Left lung (tissue), 14 donors: ENCODE measurements at places on chromosomes 5 and 9. TPM values are rescaled to one million over a fixed set of nuclear protein-coding genes. Genes with fewer than 3 reads are reported as not detected.

DNA sequence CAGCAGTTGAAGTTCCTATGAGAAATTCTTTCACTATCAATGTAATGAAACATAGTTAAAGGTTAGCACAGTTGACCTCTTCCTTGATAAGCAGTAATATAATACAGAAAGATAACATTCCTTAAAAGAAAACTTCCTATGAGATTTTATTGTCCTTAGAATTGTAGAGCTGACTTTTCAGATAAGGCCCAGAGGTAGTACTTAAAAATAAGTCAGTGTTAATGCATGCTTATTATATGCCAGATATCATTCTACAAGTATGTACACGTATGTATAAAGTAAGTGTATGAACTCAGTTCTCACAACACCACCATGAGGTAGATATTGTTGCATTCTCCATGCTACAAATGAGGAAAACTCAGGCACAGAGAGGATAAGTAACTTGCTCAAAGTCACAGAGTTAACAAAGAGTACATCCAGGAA, 15.3 kb downstream of the AP3S1 start:
- H3K27me3 ChIP-seq, result no peaks in the 10 kb centered on the region
- H3K36me3 ChIP-seq, result no peaks in the 10 kb centered on the region
- peaks cover 40% of the 10 kb centered on the region for H3K4me1 ChIP-seq
- DNase-seq, result no peak
- no peak overlapping the region for H3K27ac ChIP-seq

GRCh38 chr5:84623019-84623418, 238.3 kb upstream of the EDIL3 start:
- no peaks in the 10 kb centered on the region for H3K4me1 ChIP-seq
- H3K27ac ChIP-seq, result no peak overlapping the region
- H3K4me3 ChIP-seq, result no peak overlapping the region

DNA sequence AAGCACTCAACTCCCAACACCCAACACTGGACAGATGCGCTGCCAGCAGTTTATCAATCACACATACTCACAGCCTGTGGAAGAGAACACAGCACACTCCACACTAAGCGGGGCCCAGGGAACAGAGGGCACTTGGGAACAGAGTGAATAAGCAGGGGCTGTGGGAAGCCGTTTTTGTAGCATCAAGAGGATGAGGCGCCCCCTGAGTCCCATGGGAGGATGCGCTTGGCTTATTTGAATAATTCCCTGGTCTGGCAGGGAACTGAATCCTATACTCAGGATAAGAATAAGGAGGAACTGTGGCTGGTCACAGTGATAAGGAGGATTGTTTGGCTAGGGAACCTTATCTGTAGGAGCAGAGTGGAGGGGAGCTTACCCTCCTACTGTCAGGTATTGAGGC, 96.1 kb upstream of the DNAH5 start:
- no peaks in the 10 kb centered on the region for H3K27me3 ChIP-seq
- DNase-seq, result no peak
- no peaks in the 10 kb centered on the region for H3K36me3 ChIP-seq

DNA sequence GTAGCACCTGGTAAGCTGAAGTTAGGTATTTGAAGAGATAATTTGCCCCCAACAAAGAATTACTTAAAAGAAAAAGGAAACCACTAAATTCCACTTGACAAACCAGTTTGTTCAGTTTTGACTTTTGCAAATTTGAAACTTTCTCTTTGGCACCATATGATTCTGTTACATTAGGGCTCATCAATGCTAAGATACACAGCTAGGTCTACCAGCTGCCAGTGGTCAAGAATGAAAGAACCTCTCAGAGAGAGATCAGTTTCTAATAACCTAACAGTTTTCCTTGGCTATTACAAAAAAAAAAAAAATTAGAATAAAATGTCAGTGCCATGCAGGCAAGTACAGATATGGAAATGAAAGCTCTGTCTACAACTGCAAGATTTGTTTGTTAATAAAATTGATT, 92.3 kb downstream of the CAAP1 start:
- H3K4me3 ChIP-seq, result no peak overlapping the region
- no peaks in the 10 kb centered on the region for H3K36me3 ChIP-seq
- no peaks in the 10 kb centered on the region for H3K27me3 ChIP-seq
- no peaks in the 10 kb centered on the region for H3K4me1 ChIP-seq

DNA sequence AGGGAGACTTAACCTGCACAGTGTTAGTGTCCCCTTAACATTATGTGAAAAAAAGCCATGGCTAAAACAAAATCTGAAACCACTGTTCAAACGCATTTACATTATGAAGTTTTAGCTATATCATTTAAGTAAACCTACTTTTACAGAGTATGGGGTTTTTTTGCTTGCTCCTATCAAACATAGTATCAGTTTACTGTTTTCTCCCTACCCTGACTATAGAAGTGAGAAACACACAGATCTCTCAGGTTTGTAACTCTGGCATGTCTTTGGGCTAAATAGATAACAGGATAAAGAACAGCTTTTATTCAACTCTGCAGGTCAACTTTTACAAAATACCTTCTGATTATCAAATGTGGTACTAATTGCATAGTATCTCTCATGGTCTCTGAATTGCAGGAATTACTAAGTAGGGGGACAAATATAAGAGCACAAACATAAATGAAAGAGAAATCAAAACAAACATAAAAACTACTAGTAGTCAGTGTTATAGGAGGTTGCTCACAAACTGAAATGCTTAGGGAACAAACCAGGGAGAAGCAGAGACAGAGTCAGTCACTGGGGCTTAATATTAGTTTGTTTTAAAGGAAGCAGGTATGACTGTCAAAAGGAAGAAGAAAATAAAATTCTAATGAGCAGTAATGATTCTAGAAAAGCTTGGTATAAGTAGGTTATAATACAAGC, 155.8 kb downstream of the MLLT3 start:
- no peak overlapping the region for H3K27ac ChIP-seq
- H3K36me3 ChIP-seq, result no peaks in the 10 kb centered on the region
- H3K4me1 ChIP-seq, result no peaks in the 10 kb centered on the region
- DNase-seq, result no peak
- no peak overlapping the region for H3K4me3 ChIP-seq
- H3K27me3 ChIP-seq, result no peaks in the 10 kb centered on the region

DNA sequence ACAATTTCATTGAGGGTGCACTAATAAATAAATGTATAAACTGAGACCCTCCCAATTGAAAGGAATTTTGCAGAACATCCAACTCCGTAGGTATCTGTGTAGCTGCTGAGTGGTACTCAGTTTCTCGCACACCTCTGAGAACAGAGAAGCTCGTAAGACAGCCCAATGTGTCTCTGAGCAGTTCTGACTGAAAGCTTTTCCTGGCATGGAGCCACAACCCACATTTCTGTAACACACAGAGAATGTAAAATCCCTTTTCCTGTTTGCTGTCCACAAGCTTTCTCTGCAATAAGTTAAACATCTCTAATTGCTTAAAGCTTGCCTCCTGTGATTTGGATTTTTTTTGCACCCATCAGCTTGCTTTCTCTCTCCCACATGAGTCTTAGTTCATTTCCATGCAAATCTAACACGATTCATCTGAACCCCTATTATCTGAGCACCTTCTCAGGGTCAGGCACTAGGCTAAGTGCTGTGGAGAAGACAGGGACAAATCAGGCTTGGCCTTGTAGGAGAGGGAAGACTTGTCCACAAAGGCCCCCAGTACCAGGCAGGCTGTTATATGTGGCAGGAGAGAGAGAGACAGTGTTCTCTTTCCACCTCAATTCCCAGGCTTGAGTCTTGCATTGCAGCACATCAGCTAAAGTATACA, 44.2 kb upstream of the COL15A1 start:
- DNase-seq, result no peak
- no peaks in the 10 kb centered on the region for H3K4me1 ChIP-seq
- no peak overlapping the region for H3K4me3 ChIP-seq
- no peaks in the 10 kb centered on the region for H3K36me3 ChIP-seq

DNA sequence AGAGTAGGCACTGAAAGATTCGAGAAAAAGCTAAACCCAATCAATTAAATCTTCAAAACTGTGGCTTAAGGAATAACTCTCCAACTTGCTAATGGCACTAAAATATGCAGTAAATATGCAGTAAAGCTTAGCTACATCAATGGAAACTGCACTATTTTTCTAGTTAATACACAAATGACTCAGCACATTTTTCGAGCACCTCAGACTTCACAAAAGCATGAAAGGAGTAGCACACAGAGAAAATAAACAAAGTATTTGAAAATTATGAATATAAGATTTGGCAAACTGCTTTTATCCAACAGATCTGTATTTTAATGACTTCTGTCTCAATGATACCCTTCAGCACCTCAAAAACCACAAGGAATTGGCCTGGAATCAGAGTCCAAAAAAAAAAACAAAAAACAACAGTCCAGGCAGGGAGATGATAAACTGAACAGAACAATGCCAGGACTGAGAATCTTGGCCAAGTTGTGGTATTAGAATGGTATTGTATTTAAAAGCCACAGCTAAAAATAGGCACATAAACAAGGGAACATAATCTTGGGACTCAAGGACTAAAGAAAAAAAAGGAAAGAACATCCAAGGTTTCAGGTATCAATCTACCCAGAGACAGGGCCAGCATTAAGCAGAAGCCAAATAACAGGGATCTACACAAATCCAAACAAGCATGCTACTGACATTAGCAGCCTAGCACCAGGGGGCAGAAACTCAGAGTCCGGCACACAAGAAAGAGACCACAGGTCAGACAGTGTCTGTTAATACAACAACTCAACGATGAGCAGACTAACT, 21.4 kb downstream of the TMEM245 start:
- H3K36me3 ChIP-seq, result peaks cover 5% of the 10 kb centered on the region
- H3K27me3 ChIP-seq, result no peaks in the 10 kb centered on the region
- DNase-seq, result no peak
- no peak overlapping the region for H3K4me3 ChIP-seq
- peak overlapping the region; percentile 38 for H3K27ac ChIP-seq
- peaks cover 54% of the 10 kb centered on the region for H3K4me1 ChIP-seq

DNA sequence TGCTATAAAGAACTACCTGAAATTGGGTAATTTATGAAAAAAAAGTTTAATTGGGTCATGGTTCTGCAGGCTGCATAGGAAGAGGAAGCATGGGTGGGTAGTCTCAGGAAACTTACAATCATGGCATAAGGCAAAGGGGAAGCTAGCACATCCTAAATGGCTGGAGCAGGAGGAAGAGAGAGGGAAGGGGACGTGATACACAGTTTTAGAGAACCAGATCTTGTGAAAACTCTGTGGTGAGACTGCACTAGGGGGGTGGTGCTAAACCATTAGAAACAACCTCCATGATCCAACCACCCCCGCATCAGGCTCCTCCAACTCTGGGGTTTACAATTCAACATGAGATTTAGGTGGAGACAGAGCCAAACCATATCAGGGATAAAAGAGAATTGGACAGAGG, 624.2 kb downstream of the PRR16 start:
- DNase-seq, result no peak
- no peaks in the 10 kb centered on the region for H3K4me1 ChIP-seq
- H3K27ac ChIP-seq, result no peak overlapping the region
- no peak overlapping the region for H3K4me3 ChIP-seq

DNA sequence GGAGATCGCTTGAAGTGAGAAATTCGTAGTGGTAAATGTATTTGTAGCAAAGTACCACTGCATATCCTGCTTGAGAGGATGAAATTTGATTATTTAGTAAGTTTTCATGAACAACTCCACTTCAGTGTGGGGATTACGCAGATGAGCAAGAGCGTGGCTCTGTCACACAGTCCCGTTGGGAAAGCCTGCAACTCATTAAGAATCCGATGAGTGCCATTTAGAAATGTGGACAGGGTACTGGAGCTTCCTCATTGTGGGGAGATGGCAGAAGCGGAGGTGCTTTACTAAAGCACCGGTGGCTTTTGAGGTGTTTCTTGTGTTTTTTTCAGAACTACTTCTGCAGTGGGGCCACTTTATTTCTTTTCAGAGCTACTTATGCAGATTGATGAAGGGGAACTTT, 1.4 kb downstream of the TJP2 start:
- H3K4me3 ChIP-seq, result peak overlapping the region; percentile 56
- no peak for DNase-seq
- peak overlapping the region; percentile 75 for H3K27ac ChIP-seq
- no peaks in the 10 kb centered on the region for H3K36me3 ChIP-seq
- peaks cover 86% of the 10 kb centered on the region for H3K4me1 ChIP-seq
- no peaks in the 10 kb centered on the region for H3K27me3 ChIP-seq

DNA sequence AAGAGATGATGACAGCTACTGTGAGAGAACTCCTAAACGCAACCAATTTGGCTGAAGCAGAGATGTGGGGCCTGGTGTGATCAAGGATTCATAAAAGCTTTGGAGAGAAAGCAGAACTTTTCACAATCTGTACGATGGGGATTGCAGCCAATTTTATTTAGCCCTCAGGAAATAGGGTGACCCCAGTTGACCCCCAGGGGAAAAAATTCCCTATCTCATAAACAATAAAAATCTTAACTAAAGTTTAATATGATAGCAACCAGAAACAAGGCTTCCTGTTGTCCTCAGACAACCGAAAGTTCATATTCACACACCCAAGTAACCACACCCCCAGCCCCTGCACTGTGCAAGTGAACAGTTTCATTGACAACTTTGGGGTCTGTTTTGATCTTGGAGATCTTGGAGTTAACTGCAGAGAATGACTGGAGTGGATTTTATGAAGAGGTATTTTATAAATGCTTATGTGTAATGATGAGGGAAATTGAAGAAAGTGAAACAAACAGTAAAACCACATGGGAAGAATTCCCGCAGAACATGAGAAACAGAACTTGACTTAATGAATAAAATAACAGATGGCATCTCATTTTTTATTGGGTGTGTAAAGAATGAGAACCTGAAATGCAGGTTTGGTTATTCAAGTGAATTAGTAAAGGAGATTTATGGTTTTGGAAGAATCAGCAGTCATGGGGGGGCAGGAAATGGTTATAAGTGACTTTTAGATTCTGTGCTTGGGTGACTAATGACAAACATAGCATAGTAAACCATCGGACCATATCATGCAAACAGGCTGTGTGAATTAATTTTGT, 94.5 kb downstream of the PDE4D start:
- peaks cover 11% of the 10 kb centered on the region for H3K4me1 ChIP-seq
- no peaks in the 10 kb centered on the region for H3K36me3 ChIP-seq
- H3K27me3 ChIP-seq, result no peaks in the 10 kb centered on the region
- no peak overlapping the region for H3K4me3 ChIP-seq

- no peak overlapping the region for H3K4me3 ChIP-seq
- H3K27ac ChIP-seq, result no peak overlapping the region
- no peaks in the 10 kb centered on the region for H3K27me3 ChIP-seq
- no peak for DNase-seq
- H3K36me3 ChIP-seq, result no peaks in the 10 kb centered on the region
Observed at GRCh38 chr5:180823346-180823745, 20.7 kb upstream of the MGAT1 start.

GRCh38 chr5:23001120-23001519, 148.0 kb upstream of the CDH12 start:
- no peaks in the 10 kb centered on the region for H3K27me3 ChIP-seq
- DNase-seq, result no peak
- H3K4me1 ChIP-seq, result no peaks in the 10 kb centered on the region
- no peak overlapping the region for H3K27ac ChIP-seq

DNA sequence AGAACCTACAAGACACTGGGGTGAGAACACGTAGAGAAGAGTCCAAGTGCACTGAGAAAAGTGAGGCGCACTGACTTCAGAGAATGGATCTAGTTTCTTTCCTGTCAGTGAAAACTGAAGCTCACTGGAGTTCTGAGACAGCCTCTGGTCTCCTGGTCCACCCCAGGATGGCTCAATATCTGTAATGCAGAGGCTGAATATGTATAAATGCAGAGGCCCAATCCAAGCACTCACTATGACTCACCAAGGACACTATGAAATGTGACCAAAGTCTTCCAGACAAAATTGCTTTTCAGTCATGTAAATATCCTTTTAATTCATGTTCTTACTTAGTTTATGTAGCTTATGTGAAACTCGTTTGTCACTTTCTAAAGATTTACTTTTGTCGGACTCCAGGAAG, 53.8 kb downstream of the NFIB start:
- H3K27ac ChIP-seq, result no peak overlapping the region
- no peak for DNase-seq
- no peaks in the 10 kb centered on the region for H3K4me1 ChIP-seq

The PLAC8L1 gene
- not detected for total RNA-seq

The SOWAHA gene
- total RNA-seq, result not detected

The LRRC26 gene
- 0.55 TPM for total RNA-seq

The STK32A gene
- 22.5 TPM for total RNA-seq
